ENCODE measurements at places on chromosomes 2 and 18.

DNA sequence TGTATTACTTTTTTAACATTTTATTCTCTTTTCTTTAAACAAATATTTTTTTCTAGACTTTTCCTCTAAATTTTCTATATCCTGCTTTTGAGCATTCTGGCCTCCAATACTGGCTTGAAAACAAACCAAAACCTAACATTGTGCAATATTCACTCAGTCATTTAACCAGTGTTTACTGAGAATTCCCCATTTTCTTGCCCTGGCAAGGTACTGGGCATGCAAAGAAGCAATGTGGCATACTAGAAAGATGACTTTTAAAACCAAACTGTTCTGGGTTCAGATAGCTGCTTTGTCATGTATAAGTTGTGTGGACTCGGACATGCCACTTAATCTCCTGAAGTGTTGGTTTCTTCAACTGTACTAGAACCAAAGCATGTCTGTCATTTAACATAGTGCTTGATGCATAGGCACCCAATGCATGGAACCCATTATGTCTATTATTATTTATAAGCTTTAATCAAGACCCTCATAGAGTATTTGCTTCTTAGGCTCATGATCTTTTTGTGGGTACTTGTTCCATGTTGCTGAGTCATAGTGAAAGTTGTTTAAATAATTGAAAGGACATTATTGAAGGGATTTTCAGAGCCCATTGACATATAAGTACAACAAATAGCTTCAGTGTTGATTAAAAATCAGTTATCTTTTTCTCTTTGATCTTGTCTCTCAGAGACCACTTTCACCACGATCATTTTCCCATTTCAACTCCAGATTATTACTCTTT, 185.4 kb upstream of the OSR1 start:
- no peak for DNase-seq

DNA sequence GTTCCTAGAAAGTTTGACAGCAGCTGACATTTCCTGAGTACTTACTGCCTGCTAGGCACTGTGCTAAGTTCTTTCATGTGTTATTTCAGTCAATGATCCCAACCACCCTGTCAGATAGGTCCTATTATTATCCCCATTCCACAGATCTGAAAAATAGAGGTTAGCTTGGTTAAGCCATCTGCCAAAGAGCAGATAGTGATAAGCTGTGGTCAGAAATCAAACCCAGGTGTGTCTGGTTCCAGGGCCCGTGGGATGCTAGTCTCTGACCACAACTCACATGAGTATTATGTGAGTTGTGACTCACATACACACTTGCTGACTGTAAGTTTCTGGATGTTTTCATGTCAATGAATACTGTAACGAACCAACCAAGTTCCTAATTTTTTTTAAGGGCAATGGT, 132.0 kb upstream of the APCDD1 start:
- peak; percentile 69 for DNase-seq

DNA sequence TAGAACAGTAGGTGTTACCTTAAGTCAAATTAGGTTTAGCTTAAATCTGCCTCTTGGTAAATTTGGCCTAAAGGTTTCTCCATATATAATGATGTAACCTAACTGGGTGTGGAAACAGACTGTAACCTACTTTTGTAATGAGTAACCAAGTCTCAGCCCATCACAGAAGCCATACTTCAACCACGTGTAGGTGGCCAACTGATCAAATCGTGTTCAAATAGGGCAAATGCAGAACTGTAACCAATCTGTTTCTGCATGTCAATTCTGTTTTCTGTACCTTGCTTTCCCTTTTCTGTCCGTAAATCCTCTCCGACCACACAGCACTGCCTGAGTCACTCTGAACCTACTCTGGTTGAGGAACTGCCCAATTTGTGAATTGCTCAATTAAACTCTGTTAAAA, 34.0 kb upstream of the PLA2R1 start:
- no peak for DNase-seq

DNA sequence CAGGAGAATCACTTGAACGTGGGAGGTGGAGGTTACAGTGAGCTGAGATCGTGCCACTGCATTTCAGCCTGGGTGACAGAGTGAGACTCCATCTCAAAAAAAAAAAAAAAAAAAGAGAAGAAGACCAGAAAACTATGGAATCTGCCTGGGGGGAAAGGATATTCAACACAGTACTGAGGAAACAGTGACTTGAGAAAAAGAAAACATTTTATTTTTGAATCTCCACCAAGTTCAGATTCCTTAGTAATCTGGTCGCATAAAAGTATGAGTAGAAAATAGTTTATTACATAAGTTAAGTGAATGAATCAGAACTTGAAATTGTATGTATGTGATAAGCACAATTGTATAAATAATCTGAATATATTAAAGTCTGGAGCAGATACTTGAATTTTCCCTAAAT, 13.0 kb upstream of the HAT1 start:
- DNase-seq = no peak

GRCh38 chr18:45602926-45603325, 12.3 kb upstream of the SLC14A2 start:
- no peak for DNase-seq

DNA sequence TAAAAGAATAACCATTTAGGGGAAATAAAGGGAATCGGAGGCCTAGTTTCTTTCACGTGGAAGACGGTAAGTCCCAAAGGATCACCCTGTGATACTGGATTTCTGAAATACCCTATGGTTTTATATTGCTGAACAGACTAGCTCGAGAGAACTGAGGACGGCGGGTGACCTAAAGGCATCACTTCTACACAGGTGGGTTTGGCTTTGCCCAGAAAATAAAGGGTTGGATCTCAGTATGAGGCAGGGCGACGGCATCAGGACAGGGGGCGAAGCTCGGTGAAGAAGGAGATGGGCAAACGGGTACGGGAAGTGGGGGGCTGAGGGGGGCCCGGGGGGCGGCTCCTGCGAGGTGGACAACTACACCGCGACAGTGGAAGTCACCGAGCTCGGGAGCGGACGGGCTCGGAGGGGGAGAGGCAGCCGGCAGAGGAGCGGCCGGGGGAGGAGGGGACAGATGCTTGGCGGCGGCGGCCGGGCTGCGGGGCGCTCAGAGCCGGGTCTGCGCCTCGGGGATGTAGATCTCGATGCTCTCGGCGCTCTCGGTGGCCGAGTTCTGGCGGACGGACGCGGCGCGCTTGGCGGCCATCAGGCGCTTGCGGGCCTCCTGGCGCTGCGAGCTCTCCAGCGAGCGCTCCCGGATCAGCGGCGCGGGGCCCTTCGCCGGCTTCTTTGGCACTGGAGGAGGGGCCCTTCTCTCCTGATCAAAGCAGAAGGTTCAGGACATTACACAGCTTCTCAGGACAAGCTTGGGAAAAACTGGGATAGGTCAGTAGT, 48.9 kb downstream of the TGIF1 start:
- DNase-seq = peak; percentile 32
